Right cardiac atrium (tissue), 5 donors: ENCODE measurements at places on chromosomes 2 and 18. TPM values are rescaled to one million over a fixed set of nuclear protein-coding genes. Genes with fewer than 3 reads are reported as not detected.
A peak's percentile ranks its signal among the peaks of the same experiment; 100 is the strongest.

DNA sequence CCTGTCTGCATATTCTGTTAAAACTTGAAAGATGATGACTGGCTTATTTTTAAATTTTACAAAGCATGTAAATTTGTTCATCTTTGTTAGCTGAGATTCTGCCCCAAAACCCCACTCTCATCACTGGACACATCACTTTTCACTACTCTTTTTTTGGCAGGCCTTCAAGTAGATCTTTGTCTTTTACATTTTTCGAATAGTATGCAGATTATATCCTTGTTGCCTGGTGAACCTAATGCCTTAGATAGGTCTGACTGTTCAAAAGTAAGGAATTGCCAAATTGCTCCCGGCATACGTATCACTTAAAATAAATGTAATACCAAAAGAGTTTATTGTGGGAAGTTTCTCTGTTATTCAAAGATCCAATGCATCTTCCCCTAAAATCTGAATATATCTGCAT, 303.3 kb downstream of the XIRP2 start:
- no peak for DNase-seq

GRCh38 chr2:53096351-53096750, 671.3 kb upstream of the CHAC2 start:
- no peak for DNase-seq

- DNase-seq, result no peak
Measured at GRCh38 chr18:42242758-42243157, 287.7 kb downstream of the PIK3C3 start.

- no peak for DNase-seq
Measured at GRCh38 chr2:219499058-219499307, 292 bp downstream of the GMPPA start.

- no peak for DNase-seq
Measured at GRCh38 chr2:25851740-25852503, 26.4 kb downstream of the ASXL2 start.

DNA sequence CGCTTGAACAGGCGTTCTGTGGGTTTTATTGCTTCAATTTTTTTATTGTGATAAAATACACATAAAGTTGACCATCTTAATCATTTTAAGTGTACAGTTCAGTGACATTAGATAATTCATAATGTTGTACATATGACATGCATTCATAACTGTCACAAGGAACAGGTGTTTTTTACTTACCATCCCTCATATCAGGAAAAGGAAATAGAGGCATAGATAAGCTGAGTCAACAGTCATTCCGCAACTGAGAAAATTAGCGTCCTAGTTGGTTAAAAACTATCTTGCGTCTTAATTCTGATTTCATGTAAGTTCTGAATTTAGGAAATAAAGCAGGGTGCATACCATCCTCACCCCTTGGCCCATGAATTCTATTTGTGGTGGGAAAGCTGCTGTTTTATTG, 36.5 kb downstream of the PLB1 start:
- DNase-seq, result no peak

GRCh38 chr2:158024288-158024898, 77.3 kb upstream of the UPP2 start:
- no peak for DNase-seq

- DNase-seq, result peak; percentile 61
Measured at GRCh38 chr2:54497763-54498680, 41.9 kb downstream of the SPTBN1 start.

GRCh38 chr18:57561728-57562423, 24.6 kb downstream of the FECH start:
- no peak for DNase-seq

DNA sequence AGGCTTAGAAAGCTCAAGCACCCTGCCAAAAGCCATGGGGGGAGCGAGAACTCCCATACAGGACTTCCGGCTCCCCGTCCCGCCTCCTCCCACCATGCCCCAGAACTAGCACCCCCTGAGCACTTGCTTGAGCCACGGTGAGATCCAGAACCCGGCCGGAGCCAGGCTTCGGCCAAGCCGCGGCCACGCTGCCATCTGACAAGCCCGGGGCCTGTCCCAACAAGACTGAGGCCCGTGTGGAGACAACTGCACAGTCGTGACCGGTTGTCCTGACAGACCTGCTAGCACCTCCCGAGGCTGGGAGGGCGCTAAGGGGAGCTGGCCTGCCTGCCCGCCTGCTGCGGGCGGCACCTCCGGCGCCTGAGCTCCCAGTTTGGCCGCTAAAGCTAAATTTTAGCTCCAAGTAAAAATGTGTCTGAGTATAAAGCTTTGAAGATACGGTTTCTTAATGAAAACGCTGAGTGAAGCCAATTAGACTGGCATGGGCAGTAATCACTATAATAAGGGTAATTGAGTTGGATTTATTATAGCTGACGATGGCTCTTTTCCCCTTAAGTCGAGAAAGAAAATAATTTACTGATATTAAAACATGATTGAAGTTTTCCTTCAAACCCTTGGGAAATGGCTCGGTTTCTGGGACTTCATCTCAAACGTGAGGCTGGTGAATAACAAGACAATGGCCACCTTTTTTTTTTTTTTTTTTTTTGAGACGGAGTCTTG, 78.3 kb upstream of the ODC1 start:
- DNase-seq, result no peak

- no peak for DNase-seq
Measured at GRCh38 chr2:75647771-75648170, 1.2 kb downstream of the MRPL19 start.

- DNase-seq, result peak; percentile 79
Measured at GRCh38 chr18:3652380-3653262, 202.6 kb downstream of the TGIF1 start.

DNA sequence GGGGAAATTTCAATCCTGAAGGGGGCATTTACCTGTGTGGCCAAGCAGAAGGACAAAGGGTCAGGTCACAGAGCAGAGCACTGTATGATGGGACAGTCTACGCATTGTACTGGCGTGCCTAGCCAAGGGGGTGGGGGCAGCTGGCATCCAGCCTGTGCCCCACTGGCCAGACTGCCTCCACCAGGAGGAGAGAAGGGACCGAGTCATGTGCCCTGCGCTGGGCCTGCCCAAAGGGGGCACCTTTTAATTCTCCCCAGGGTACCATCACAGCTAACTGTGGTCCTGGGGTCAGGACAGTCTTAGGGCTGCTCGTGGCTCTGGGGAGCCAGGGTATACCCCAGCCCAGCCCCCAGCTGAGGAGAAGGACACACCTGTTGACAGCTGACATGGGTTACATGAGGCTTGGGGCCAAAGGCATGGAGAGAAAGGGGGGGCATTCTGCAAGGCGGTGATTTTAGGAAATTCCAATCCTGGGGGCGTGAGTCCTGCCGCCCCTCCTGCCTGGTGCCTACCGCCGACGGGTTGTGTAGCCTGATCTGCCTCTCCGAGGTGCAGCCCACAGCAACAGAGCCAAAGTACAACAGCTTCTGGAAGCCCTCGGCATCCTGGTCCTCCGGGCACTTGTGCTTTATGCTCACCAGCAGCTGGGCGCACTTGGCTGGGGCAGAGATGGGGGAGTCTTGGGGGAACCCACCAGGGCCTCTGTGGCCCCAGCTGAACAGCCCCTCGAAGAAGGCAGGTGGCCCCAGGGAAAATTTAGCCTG, 11.0 kb downstream of the CFAP65 start:
- no peak for DNase-seq

CHST9 gene
- total RNA-seq, result 0.72 TPM

GPAT2 gene
- 1.7 TPM for total RNA-seq

DSG4 gene
- not detected for total RNA-seq

DOK6 gene
- total RNA-seq, result 7.5 TPM

R3HDM1 gene
- 20.6 TPM for total RNA-seq
